ENCODE measurements at places on chromosomes 4 and X.
A peak's percentile ranks its signal among the peaks of the same experiment; 100 is the strongest.

DNA sequence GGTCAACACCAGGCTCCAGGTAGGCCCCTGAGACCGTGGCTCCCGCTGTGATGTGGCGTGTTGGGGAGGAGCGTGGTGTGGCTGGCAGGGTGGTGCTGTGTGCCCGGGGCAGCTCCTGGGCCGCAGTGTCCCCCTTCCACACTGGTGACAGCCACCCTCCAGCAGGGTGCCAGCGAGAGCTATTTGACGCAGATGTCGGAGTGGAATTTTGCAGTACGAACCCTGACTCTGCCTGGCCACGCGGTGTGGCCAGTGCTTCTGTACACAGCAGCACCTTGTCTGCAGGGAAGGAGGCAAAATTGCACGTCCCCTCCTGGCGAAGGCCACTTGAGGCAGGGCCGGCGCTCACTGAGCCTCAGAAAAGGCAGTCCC is 53.2 kb downstream of the CPZ start:
- no peak for DNase-seq

GRCh38 chrX:103517246-103517645 is 2.0 kb downstream of the RAB40A start:
- DNase-seq = no peak

DNA sequence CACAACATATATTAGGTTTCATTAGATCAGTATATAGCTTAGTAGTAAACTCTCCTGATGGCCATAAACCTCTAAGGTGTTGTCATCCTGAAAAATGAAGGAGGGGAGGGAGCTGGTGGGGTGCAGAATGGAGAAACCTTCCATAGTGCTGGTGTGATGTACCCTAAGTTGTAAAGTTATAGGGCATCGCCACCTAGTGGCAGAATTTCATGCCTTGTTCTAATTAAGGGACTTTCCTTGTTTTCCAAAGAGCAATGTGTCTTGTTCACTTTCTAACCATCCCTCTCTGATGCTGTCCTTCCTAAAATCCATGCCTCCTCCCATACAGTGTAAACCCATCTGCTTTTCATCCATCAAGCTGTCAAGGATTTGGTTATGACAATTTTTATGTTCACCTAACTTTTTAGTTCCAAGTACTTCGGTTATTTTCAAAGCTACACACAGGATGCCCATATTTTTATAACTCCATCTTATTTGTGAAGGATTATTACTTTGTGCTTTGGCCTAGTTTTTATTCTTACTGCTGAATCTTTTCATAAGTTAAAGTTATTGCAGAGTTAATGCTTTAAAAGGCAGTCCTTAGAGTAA is 4.5 kb downstream of the NBDY start:
- peak; percentile 76 for DNase-seq

DNA sequence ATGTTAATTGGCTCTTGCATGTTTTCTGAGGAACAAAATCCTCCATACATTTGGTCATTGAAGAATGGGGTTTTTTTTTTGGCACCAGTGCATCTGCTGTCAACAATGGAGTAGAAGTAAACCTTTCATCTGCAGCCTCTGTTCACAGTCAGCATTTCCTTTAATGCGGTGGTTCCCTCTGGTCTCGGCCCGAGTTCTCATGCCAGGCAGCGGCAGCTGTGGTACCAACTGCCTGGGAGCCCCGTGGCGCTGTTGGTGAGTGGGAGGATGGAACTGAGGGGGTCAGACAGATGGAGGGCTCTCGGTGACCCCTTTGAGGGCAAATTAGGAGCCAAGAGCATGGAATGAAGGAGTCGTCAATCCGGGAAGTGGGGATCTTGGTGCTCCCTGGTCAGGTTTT is 114.7 kb downstream of the AFF1 start:
- DNase-seq = no peak

GRCh38 chr4:20252656-20253282 is 1.1 kb downstream of the SLIT2 start:
- peak; percentile 58 for DNase-seq

GRCh38 chr4:177119691-177120090 is 190.0 kb upstream of the NEIL3 start:
- no peak for DNase-seq

GRCh38 chr4:153799694-153800074 is 10.8 kb upstream of the SFRP2 start:
- DNase-seq = no peak

DNA sequence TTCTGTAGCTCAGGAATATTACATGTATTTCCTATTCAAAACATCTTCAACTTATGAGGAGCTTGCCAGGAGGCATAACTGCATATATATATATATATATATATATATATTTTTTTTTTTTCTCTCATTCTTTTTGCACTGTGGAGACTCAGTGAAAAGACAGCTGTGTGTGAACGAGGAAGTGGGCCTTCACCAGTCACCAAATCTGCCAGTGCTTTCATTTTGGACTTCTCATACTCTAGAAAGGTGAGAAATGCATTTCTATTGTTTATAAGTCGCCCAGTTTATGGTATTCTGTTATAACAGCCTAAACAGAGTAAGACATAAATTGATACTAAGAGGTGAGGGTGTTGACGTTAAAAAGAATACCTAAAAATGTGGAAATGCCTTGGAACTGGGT is 710.6 kb downstream of the TRAM1L1 start:
- no peak for DNase-seq

DNA sequence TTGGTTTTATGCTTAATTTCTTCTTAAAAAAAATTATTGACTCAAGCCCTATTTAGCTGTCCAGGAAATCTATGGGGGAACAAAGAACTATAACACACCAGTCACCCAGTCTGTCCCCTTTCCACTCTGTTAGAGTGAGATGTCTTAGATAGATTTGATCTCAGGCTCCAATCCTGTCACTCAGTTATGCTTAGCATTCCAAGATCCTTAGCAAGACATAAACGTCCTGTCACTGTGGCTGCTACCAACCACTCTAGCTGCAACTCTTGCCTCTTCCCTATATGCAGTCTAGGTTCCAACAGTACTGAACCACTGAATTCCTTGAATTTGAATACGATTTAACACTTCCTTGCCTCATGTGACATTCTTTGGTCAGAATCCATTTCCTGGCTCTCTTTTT is 241.9 kb upstream of the NWD2 start:
- DNase-seq = no peak

- DNase-seq = no peak
Observed at GRCh38 chrX:331151-331824, 12.7 kb upstream of the GTPBP6 start.

GRCh38 chr4:1235381-1236102 is 13.4 kb downstream of the CTBP1 start:
- DNase-seq = peak; percentile 54

DNA sequence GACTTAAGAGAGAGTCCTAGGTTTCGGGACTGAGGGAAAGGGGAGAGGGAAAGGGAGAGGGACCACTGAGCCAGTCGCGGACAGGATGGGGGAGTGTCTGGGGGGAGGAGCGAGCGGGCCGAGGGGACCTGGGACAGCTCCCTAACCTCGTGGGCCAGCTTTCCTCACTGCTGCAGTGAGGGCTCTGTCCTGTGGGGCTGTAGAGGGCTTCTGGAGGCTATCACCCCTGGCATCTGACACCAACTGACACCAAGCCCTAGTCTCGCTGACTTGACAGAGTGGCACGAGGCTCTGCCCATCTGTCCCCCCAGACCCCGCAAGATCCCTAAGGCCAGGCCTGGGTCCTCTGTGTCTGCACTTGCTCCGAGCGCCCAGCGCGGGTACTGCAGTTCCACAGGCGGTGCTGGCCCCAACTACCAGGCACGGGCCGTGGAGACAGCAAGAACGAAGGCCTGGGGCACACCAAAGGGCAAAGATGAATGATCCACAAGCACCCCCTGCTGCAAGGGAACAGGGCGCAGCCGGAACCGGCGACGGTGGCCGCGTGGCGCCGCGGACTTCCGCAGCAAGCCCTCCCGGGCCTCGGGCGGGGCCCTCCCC is 465 bp downstream of the HAUS7 start:
- DNase-seq = no peak

GRCh38 chrX:53395605-53396298 is 26.7 kb downstream of the SMC1A start:
- no peak for DNase-seq

DNA sequence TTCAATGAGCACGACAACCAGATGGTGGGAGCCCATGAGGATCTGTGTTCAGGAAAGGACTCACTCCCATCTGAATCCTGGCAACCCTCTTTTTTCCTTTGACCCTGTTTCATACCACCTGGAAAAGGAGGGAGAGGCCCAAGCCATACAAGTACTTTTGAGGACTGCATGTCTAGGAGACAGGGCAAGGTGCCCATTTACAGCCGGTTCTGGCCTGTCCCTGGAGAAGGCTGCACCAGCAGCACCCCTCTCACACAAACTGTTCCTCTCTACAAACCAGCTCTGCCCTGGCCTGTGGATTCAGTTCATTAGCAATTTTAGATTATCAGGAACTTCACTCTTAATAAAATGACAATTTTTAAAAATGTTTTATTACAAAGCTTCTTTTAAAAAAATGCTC is 57.5 kb downstream of the HADH start:
- no peak for DNase-seq

DNA sequence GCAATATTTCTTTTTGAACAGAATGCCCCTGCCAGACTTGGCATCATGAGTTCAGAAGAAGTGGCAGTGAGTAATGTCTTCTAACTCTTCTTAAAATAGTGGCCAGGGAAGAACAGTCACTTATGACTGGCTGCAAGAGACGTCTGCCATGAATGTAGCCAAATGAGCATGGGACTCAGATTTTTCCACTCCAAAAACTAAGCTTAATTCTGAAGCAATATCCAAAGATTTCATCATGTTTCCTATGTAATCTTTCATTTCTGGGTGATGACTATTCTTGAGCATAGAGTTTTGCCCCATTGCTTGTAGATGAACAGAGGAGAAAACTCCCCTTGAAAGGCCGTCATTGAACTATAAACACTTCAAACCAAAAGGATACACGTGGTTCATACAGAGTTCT is 11.8 kb downstream of the AMBN start:
- no peak for DNase-seq

DNA sequence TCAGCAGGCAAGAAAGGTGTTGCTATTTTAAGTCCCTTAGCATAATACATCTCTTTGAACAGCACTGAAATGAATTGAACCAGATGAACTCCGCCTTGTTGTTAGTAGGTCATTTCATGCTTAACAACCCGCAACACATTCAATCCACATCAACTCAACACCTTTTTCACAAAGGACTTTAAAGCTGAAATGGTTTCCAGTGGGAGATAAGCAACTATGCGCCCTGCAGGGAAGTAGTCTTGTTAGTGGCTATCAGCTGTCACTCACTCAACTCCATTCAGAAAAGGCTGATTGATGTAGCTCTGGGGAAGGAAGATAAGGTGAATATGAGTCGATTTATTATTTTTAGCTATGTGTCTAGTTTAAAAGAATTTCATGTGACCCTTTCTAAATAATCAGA is 46.0 kb downstream of the ATP8A1 start:
- DNase-seq = no peak

DNA sequence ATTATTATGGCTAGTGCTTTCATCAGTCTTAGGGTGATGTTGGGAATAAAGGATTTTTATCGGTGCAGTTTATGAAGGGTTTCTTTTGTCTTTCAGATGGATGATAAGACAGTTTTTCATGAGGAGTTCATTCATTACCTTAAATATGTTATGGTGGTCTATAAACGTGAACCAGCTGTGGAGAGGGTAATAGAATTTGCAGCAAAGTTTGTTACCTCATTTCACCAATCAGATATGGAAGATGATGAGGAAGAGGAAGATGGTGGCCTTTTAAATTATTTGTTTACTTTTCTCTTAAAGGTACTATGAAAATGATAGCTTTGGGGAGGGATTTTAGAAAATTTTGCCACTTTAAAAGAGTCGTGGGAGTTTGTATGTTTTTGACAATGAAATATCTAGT is 1.3 kb downstream of the NCAPG start:
- no peak for DNase-seq

GRCh38 chr4:95415346-95415771 is 133.4 kb downstream of the UNC5C start:
- DNase-seq = no peak

All from activated effector memory CD4-positive, alpha-beta T cell treated with anti-CD3 and anti-CD28 coated beads, Interleukin-2, amount 50 U/mL, for 16 hours (primary cell).